ENCODE measurements at places on chromosomes 5 and 9. TPM values are rescaled to one million over a fixed set of nuclear protein-coding genes. Genes with fewer than 3 reads are reported as not detected.

DNA sequence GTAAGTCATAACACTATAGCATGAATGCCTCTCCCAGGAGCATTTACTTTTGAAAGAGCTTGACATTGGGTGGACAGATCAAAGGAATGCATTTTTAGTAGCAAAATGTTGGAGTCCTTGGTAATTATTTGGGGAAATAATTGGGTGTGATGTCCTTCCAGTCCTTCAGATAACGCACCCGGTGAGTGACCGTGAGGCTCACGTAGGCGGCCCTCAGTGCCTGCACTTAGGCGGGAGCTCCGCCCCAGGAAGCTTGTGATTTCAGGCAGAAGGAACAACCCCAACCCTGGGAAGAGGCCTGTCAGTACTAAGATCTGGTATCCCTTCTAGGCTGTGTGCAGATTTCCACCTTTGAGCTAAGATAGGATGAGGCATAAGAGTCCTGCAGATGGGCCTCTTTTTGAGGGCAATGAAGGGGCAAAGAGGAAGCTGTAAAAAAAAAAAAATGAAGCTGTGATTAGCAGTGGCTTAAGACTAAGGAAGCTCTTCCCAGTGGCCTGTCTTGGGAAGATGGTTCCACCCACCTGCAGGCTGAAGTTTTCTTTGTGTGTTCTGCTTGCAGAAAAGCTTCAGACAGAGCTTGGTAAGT, 14.9 kb downstream of the BTNL9 start:
- DNase-seq = no peak

DNA sequence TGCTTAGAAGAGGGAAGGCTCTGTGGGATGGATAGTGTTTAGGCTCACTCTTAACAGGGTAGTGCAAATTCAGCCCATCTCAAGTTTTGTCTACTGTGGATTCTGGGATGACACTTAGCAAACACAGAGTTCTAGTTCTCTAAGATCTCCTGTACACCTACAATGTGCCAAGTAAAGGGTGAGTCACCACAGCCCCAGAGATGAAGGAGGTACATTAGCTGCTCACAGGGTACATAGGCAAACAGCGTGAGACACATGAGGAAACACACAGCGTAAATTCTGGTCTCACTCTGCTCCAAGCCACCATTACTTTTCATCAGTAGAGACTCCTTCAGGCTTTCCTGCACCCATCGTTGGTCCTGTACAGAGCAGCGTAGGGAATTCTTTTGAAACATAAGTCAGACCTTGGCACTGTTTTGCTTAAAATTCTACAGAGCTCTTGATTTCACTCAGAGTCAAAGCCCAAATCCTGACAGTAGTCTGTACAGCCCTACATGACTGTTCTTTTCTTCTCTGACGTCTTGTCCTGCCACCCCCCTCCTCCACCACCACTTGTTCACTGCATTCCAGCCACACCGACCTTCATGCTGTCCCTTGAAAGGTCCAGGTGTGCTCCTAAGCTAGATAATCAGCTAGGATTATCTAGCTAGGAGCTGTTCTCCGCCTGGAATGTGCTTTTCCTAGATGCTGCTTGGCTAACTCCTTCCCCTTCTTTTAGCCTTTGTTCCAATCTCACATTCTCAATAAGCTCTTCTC, 8.7 kb downstream of the ASTN2 start:
- DNase-seq = no peak

GRCh38 chr9:101677861-101678260, 60.6 kb downstream of the GRIN3A start:
- DNase-seq = no peak

- DNase-seq = no peak
These were observed 28.8 kb upstream of the SLC1A1 start for GRCh38 chr9:4461437-4461836.

GRCh38 chr9:114678130-114678529, 3.9 kb downstream of the TEX48 start:
- DNase-seq = no peak

GRCh38 chr9:133961226-133962165, 30.6 kb downstream of the VAV2 start:
- no peak for DNase-seq

GRCh38 chr5:98349251-98349989, 424.0 kb upstream of the RGMB start:
- no peak for DNase-seq

DNA sequence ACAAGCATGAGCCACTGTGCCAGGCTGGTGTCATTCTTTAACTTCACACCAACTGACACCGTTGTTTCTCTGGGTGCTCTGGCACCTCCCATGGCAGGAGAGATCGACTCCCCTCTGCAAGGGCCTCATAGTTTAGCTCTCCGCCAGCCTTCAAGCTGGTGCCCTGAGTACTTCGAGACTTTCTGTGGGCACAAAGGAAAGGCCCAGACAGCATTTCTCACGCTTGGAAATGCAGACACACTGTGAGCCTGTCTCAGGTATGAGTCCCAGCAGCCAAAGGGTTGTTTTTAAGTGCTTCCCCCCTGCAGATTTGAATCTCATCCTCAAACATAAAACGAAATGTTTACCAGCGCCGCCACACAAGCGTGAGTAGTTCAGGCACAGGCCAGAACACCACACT, 11.1 kb upstream of the TCF7 start:
- DNase-seq = no peak

DNA sequence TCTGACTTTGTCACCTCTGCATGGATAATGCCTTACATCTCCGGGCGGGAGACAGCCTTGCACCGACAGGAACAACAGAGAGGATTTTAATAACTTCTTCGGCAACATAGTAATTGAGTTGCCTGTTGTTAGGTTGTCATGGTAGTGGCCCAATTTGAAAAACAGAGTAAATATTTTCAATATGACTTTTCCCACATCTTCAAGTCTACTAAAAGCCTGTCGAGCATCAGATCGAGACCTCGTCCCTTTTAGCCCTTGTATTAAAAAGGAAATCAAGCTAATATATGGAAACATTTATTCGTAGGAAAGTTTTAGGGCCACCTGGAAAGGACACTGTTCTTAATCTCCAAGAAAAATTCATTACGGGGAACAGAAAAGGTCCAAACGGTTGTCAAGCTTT, 70.8 kb upstream of the FCN2 start:
- DNase-seq = no peak

GRCh38 chr5:120463991-120464626, at the start of gene PRR16:
TSS of gene PRR16 (plus strand) at chr5:120464300.
- peak; percentile 7 for DNase-seq

DNA sequence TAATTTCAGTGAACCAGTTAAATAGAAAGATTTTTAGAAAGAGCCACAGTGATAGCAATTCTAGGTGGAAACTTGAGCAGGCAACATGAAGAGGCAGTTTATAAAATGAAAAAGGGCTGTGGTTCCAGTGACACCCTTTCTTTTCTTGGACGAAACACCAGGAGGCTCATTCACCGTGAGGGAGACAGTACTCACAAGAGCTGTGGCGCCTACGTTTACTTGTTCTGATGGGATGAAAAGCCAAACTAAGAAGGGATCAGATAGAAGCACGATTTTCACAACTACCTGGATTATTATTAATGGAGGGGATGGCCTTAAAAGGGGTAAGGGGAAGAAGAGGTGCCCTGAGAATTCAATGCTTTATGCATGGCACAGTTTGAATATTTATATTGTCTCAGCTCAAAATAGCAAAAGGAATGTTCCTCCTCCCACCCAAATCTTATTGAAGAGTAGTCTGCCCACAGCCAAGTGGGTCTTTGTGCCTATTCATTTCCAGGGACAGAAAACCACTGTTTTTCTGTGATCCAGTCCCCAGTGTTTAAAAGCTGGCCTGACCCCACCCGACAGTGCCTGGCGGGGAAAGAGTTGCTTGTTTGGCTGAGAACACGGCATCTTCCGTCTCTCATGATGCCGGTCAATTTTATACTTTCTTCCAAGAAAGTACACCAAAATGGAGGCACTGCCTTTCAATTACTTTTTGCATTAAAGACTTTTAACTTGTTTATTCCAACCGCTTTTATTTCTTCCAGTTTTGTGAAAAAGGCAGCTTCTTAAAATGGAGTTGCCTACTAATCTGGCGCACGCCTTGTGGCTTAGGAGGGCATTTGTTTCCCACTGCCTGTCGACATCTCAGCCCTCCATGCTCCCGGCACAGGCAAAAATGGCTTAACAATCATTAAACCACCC, 51.9 kb downstream of the HABP4 start:
- DNase-seq = no peak

DNA sequence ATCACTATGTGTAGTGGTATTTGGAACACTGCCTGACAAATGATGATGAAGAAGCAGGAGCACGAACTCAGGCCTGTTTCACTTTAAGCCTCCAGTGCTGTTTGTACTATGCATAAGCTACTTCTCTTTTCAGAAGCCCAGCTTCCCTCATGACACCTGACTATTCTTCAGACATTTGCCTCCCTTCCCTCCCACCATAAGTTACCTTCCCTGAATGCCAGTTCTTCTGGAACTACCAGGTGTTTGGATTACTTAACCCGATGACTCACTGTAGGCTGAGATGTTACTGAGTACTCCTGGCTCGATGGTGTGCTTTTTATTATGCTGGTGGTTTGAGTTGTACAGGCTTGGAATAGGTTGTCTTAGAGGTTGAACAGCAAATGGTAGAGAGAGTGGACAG, 180.0 kb downstream of the SPATA31D1 start:
- DNase-seq = no peak

DNA sequence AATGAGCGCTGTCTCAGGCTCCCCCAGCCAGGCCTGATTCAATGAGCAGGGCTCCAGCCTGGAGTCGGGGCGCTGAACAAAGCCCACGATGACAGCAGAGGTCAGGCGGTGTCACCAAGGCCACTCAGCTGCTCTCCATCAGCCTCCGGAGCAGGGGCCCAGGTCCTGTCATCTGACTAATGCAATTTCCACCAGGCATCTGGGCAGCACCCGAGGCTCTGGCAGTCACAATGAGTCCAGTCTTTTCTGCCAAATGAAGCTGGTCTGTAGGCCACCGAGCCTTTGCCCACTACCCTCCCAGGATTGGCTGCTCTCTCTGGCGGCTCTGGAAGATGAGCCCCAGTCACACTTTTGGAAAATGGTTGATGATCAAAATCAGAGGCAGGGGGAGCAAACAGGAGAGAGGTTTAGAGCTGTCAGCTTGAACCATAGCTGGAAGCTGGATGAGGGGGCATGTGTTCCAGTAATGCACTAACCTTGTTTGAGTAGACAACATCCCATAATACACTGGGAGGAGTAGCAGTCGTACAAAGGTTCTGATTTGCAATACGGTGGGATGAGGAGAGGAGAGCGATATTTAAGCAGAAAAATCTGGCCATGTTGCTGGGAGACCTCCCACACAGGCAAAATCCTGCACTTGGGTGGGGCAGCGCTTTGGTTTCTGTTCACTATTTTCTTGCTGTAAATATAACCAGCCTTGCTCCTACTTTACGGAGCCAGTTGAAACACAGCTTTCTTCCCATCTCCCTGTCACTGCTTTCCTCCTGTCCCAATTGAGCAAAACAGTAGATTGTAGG, 306.4 kb upstream of the PANK3 start:
- DNase-seq = no peak

DNA sequence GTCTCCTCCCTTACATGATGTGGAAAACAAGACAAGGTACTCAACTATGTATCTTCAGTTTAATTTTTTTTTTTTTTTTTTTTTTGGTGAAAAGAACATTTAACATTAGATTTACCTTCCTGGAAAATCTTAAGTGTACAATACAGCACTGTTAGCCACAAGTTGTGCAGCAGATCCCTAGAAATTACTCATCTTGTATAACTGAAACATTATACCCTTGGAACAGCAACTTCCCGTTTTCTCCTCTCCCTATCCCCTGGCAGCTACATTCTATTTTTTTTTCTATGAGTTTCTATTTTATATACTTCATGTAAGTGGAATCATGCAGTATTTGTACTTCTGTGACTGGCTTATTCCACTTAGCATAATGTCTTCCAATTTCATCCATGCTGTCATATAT, 421.9 kb upstream of the FTMT start:
- no peak for DNase-seq

- DNase-seq = no peak
These were observed 9.8 kb downstream of the SUB1 start for GRCh38 chr5:32595118-32595517.

GRCh38 chr9:89183146-89183545, 4.5 kb upstream of the SHC3 start:
- no peak for DNase-seq

- no peak for DNase-seq
These were observed 180.5 kb upstream of the TUT7 start for GRCh38 chr9:86534572-86535258.

- no peak for DNase-seq
These were observed 52.1 kb upstream of the NFIB start for GRCh38 chr9:14366076-14366475.

DNA sequence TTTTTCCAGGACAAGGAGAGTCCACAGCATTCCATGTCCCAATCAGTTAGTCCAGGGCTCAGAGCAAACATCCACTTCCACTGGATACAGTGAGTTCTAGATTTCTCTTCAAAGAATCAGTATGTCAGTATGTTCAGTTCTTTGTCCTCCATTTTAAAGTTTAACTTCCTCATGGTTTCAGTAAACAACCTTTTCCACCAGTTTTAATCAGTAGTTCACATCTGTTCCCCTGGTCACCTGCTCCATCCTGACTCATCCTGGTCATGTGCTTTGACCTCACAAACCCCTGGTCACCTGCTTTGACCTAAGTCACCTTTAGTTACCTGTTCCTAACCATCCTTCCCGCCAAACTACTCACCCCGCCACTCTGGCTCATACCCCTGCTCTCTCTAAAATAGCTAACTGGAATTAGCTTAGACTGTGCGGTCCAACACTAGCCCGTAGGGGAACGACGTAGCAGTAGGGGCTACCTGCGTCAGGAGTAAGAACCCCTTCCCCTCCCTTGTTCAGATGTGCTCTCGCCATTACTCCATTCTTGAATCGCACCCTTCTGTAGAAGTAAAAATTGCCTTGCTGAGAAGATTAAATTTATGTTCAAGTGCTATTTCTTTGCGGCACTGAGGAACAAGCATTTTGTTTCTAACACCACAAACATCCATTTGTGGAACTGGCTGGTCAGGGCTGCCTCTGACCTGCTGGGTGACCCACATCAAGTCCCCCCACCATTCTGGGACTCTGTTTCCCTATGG, 5.5 kb downstream of the ENG start:
- no peak for DNase-seq

DNA sequence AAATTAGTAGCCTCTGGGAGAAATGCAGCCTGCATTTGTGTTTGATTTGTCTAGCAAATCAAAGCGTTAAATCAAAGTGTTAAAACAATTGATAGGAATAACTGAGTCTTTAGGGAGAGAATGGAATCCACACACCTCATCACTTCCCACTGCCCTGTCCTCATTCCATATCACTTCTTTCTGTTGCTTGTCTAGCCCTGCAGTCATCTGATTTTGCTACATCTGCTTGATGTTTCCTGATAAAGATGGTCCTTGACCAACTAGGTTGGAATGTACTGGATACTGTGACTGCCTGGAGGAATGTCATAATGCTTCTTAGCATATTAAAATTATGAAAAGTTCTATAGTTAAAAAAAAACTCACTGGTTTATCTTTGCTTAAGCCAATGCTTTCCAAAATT, 119.9 kb downstream of the DOCK2 start:
- DNase-seq = no peak

PCDHGA3 gene
- not detected for total RNA-seq

MOB3B gene
- total RNA-seq = 0.28 TPM

ADAMTSL2 gene
- not detected for total RNA-seq

SVEP1 gene
- not detected for total RNA-seq

SPATA31A7 gene
- not detected for total RNA-seq

C5orf46 gene
- not detected for total RNA-seq

AMBP gene
- not detected for total RNA-seq

PCDH1 gene
- 19.2 TPM for total RNA-seq

CERCAM gene
- 11.5 TPM for total RNA-seq

ANKS6 gene
- 10.5 TPM for total RNA-seq

IL13 gene
- 0.80 TPM for total RNA-seq

Measured in natural killer cell (primary cell).